Activated naive CD4-positive, alpha-beta T cell (primary cell): ENCODE measurements at places on chromosomes 3 and 15.

DNA sequence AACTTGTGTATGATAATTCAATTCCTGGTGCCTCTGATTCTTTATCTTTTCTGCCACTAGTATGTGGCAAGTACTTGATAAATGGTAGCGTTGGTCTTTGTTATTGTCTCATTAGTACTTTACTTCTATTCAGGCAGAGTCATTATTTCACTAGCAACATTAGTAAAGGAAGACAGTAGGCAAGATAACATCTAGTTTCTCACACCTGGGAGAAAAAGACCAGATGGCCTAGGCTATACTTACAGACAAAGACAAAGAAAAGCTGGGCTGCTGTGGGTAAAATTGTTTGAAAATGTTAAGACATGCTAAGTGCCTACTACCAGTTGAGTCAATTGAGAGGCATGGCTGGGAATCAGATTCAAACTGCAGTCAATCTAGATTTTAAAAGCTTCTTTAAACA lies 198.7 kb upstream of the CMC1 start:
- no peak for DNase-seq

- no peak for DNase-seq
These were observed 297.3 kb downstream of the GABRB3 start for GRCh38 chr15:26475554-26475953.

DNA sequence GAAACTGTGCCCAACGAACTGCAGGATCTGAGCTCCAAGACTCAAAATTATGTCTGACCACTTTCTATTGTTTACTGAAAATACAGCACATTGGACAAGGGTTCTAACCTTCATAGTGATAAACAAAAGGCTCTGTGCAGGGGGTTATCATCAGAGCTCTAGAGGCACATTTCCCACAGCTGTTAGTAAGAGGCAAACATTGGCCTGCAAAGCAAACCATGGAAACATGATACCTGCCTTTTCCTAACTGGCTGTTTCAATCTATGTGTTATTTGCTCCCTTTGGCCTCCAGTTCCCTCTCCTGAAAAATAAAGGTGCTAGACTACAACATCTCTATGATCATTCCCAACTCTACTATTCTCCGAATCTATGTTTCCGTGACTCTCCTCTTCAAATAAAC lies 159.7 kb upstream of the ARHGEF26 start:
- no peak for DNase-seq

- peak; percentile 5 for DNase-seq
These were observed 124.3 kb downstream of the CHSY1 start for GRCh38 chr15:101127506-101128076.

DNA sequence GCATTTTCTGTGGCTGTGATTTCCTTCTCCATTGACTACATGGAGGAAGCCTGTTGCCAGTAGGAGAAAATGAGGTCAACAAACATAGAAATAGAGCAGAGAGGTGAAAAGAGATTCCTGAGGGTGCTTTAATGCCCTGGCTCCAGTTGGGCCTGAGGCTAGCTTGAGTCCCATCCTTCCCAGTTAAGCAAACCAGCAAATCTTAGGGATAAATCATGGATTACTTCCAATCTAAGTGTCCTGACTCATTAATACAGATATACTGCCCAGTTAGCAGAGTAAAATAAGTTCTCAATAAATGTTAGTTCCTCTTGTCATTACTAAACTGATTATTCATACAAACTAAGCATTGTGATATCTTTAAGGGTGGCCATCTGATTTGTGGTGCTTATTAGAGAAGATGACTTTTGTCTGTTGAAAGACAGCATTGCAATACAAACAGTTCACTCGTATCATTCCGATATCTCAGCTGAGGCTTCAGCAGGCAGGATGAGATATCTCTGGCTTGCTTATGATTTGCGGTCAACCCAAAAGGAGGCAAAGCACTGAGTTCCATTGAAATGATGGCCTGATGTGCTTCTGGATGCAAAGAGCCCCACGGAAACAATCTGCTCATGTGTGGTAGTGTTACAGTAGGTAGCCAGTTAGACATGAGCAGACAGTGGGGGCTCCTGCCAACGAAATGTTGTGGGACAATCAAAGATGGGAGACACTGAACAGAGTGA lies 6.6 kb upstream of the STARD5 start:
- no peak for DNase-seq

- DNase-seq: no peak
These were observed 37.7 kb downstream of the TASOR start for GRCh38 chr3:56645407-56645806.

- DNase-seq: peak; percentile 4
These were observed 170.2 kb upstream of the UMPS start for GRCh38 chr3:124559846-124560574.
